ENCODE measurements at places on chromosomes 16 and 17. TPM values are rescaled to one million over a fixed set of nuclear protein-coding genes. Genes with fewer than 3 reads are reported as not detected.

The GDPD1 gene
- 3.0 TPM for total RNA-seq

The HAP1 gene
- total RNA-seq: 0.14 TPM

The PHF12 gene
- total RNA-seq: 42.9 TPM

The CASKIN2 gene
- 28.0 TPM for total RNA-seq

The KRT14 gene
- total RNA-seq: not detected

The SALL1 gene
- not detected for total RNA-seq

The RAP1GAP2 gene
- total RNA-seq: 13.6 TPM

The TEX14 gene
- 0.10 TPM for total RNA-seq

The CACNG1 gene
- total RNA-seq: not detected

DNA sequence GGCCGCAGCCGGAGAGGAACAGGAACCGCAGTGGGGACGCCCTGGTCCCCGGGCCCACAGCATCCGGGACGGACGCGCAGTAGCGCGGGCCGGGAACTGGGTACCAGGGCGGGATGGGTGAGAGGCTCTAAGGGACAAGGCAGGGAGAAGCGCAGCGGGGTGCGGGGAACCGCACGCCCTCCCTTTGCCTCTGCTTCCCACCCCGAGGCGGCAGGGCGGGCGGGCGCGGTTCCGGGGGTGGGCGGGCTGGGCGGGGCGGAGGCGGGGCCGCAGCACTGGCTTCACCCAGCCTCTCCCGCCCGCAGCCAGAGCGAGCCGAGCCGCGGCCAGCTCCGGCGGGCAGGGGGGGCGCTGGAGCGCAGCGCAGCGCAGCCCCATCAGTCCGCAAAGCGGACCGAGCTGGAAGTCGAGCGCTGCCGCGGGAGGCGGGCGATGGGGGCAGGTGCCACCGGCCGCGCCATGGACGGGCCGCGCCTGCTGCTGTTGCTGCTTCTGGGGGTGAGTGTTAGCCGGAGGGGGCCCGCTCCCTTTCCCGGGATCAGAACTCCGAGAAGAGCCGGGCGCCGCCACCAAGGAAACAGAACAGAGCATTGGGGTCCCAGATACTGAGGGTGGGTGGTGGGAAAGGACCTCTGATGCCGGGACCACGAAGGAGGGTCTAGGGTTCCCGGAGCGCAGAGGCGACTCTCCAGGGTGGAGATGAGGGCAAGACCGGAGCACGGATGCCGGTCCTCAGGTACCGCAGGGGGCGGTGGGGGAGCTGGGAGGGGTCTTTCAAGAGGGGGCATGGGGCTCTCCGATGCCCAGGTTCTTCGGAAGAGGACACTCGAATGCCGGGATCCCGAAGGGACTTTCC, at the start of gene NGFR:
Gene NGFR (plus strand): TSS at position 308 of the 856 bp plus-strand sequence. CDS start 125 bp downstream, at position 433.
- peak; percentile 89 for DNase-seq

- DNase-seq: no peak
Measured at GRCh38 chr17:74217888-74218287, 4.5 kb downstream of the TTYH2 start.

- DNase-seq: no peak
Measured at GRCh38 chr16:1830213-1830612, 3.2 kb downstream of the FAHD1 start.

DNA sequence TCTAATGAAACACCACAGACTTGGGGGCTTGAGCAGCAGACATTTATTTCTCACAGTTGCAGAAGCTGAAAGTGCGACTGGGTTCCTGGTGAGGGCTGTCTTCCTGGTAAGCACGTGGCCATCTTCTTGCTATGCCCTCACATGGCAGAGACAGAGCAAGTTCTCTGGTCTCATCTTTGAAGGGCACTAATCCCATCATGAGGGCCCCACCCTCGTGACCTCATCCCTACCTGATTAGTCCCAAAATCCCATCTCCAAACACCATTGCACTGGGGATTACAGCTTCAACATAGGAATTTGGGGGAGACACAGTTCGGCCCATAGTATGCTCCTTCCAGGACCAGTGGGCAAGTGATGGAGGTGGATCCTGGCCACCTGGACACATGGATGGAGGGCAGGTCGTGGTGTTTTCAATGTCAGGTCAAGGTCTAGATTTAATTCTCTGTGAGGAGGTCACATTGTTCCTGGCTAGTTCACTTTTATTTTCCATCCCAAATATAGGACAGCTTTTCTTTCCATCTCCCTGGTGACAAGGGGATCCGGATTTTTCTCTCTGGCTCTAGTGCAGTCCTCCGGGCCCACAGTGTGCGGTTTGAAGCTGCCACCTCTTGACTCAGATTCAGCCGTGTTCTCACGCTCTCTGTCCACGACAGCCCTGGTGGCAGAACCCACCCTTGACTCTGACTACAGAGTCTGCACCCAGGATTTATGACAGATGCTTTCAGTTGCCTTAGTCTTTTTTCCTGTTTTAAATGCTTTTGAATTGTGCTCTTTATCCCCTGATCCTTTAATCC, 160.5 kb upstream of the NOL11 start:
- DNase-seq: no peak

DNA sequence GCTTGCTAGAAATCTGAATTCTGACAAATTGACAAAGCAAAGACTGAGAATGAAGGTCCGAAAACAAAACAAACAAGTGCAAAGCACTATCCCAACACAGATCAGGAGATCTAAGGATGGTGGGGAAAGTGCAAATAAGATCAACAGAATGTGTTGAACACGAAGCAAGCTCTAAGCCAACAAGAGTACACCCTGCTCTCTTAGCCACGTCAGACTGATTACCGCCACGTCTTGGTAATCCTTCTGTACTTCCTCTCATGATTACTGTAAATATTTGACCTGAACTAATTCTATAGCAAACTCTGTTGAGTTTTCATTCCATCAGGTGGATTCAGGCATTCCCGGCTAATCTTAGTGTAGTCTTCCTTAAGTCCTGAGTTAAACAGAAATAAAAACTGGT, 34.3 kb upstream of the ERCC4 start:
- no peak for DNase-seq

- DNase-seq: no peak
Measured at GRCh38 chr16:27819881-27820610, 243.5 kb downstream of the GSG1L start.

DNA sequence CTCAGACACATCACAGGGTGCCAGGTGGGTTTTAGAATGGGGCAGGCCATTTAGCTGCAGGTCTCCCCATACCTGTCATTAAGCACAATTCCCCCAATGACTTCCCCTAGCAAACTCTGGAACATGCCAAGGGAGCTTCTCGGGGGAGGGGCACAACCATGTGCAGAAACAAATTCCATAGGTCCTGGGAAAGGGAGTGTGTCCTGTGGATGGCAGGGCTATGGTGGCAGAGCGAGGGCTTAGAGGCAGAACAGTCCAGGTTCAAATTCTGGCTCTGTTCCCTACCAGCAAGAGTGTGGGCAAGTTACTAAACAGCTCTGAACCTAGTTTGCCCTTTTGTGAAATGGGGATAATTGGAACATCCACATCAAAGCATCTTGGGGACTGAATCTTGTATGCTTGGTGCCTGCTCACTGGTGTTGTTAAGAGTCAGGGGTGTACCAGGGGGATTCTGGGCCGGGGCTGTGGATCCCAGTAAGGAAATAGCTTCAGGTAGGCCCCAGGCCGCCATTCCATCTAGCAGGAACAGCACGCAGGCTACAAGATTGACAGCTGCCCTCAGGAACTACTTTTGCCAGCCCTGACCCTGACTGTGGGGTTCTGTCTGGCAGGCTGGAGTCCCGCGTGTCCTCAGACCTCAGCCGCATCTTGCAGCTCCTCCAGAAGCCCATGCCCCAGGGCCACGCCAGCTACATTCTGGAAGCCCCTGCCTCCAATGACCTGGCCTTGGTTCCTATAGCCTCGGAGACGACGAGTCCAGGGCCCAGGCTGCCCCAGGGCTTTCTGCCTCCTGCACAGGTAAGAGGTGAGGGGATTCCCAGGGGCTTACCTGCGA, 5.6 kb upstream of the DCAF7 start:
- DNase-seq: peak; percentile 13

DNA sequence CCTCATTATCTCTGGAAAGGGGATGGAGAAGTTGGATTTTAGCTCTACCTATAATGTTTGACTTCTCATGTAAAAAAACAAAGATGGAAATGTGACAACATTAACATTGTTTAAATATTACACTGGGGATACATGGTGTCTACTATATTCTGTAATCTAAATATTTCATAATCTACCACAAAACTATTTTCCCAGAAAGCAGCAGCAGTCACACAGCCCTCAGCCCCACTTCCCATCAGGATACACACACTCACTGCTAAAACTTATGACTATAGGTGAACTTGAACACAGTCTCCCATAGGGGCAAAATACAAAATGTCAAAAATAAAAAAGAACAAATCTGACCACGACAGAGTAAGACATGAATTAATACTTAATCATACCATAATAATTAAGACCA, 95.7 kb downstream of the KANSL1 start:
- no peak for DNase-seq

Data from upper lobe of left lung (tissue), 6 donors.